ENCODE measurements at places on chromosomes 7 and 10. TPM values are rescaled to one million over a fixed set of nuclear protein-coding genes. Genes with fewer than 3 reads are reported as not detected.

The MYL10 gene
- total RNA-seq = not detected

The LFNG gene
- total RNA-seq = 14.0 TPM

The GBX1 gene
- total RNA-seq = not detected

The NPFFR1 gene
- 0.06 TPM for total RNA-seq

The CHAT gene
- not detected for total RNA-seq

The ZNF117 gene
- total RNA-seq = 15.3 TPM

DNA sequence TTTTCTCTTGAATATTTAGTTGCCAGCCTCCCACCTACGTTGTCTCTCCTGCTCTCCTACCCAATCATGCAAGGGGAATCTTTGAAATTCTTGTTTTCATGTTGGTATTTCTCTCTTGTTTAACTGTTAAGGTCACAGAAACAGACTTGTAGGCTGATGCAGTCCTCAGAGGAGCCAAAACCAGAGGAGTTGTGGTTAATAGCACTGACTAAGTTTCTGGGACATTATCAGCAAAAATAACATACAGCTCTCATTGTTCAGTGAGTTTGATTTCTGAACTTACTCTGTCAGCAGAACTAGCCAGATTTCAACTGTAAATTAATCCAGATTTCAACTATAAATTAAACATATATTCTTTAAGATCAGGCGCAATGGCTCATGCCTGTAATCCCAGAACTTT, 11.1 kb upstream of the CUL1 start:
- no peak for DNase-seq

DNA sequence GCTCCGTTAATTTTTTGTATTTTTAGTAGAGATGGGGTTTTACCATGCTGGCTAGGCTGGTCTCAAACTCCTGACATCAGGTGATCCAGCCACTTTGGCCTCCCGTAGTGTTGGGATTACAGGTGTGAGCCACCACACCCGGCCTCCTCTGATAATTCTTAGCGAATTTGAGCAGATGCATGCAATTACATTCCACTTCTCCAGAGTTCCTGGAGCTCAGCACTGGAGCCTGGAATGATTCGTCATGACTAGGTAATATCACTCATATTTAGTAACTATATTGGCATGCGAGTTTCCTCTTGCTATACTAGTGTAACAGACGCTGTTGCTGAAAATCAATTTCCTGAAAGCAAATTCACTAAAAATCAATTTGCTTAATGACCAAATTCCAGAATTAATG, 86.8 kb downstream of the MKX start:
- DNase-seq = no peak

DNA sequence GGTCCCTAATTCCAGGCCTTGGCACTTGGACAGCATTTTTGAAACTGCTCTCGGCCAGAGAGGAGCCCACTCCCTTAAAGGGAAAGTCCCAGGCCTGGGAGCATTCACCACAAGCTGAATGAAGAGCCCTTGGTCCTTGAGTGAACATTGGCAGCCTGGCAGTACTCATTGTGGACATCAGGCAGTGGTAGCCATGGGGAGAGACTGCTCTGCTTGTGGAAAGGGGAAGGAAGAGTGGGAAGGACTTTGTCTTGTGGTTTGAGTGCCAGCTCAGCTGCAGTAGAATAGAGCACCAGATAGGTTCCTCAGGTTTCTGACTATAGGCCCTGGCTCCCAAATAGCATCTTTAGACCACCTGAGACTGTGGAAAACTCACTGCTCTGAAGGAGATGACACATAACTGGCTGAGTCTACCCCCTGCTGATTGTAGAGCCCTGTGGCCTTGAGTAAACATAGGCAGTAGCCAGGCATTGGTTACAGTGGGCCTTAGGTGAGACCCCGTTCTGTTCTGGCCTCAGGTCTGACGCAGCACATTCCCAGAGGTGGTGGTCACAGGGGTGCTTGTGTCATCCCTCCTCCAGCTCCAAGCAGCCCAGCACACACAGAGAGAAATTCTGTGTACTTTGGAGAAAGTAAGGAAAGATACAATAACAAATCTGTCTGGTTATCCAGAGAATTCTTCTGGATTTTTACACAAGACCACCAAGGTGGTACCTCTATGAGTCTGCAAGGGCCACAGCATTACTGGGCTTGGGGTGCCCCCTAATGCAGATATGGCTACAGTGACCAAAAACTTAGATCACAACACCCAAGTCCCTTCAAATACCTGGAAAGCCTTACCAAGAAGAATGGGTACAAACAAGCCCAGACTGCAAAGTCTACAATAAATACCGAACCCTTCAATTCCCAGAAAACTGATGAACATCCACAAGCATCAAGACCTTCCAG, 153.8 kb downstream of the GNAI1 start:
- DNase-seq = no peak

DNA sequence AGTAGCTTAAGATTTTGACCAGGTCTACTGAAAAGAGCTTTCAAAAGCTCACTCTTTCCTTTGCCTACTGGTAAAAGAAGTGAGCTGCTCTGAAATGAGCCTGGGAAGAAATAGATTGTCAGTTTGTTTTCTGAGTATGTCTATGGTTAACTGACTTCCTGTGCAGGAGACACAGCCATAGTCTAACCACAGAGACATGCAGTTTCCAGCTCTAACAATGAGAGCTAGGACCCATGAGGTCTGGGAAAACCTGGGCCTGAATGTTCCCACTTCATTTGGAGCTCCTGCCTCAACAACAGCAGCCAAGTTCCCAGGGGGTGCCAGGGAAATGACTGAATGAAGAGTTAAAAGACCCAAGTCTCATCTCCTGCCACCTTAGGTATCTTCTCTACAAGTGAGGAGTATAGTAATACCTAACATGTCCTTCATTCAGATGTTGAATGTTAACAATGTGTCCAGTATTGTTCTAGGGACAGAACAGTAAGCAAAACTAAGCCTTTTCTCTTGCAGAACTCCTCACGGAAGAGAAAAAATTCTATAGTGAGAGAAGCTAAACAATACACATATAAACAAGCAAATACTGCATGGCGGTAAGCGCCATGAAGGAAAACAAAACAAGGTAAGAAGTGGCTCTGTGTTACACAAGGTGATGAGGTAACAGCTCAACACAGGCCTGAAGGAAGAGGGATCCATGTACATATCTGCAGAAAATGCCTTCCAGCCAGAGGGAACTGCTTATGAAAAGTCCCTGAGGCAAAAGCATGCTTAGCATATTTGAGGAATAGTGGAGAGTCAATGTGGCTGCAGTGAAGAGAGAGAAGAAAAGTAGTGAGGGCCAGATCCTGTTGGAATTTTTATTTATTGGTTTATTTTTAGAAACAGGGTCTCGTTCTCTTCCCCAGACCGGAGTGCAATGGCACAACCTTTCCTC, 26.4 kb upstream of the ANKRD1 start:
- DNase-seq = no peak

DNA sequence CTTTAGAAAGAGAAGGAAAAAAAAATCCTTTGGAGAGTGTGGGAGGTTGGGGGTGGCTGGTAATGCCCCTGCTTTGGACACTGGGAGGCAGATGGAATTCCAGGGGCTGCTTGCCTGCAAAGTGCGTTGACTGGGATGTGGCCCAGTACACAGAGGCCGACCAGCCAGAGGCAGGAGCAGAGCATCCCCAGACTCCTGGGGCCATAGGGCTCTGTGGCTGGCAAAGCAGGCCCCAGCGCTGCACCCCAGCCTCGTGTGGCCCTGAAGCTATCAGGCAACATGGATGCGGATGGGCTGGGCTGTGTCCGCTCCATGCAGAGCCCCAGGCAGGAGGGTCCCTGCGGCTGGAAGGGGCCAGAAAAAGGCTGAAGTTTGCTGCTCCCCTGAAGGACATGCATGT, 361.6 kb upstream of the FZD8 start:
- DNase-seq = no peak

DNA sequence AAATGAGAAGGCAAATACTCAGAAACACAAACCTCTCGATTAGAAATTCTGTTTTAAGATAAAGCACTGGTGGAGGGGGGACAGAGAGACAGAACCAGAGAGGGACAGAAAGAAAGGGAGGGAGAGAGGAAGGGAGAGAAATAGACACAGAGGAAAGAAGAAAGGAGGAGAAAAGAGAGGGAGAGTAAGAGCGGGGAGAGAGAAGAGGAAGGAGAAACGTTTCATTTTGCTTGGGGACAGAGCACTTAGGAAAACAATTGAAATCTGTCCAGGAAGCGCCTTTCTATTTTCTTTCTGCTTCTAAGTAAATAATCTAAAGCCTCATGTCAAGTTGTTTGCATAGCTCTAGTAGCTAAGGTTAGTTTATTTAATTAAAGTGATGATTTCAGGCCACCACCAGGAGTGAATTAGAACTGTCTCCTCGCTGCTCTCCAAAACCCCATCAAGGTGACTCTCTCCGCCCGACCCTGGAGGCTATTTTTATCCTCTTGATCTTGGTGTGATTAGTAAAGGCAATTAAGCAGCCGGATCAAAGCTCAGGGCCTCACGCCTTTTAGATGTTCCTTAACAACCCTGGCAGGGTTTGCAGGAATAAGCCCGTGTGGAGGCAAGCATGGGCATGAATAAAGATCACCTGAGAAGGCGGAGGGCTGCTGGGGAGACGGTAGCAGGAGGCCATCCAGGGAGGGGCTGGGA, 73.4 kb upstream of the INSIG1 start:
- DNase-seq = peak; percentile 21

DNA sequence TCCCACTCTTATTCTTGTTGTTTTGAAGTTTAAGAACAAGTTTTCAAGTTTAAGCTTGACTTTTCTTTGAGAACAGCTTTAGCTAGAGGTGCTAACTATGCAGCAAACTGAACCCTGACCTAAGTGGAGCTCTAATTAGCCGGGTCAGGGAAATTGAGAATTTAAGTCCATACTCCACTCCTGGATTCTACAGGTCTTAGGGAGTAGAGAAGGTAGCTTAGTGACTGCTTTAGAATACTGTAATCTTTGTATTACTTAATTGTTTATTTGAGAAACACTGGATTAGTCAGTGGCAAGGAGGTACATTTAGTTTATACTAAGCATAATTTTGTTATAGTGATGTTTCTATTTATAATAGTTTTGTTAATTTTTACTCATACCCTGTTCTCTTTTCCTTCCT, 74.6 kb upstream of the STRIP2 start:
- no peak for DNase-seq

DNA sequence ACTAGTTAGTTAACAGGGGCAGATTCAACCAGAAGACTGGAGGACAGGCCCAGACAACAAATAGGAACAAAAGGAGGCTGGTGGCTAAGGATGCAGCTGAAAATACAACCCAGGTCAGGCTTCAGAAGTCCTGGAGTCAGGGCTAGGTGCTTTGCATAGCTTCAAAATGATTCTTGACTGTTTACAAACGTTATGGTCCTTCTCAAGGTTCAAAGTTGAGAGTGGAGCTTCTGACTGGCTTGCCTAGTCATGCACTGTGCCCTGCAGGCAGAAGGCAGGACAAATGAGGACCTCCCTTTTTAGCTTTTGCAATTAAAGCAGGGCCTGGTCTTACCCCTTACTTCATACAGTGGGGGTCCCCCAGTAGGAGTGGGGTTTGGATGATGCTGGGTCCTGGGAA, 4.4 kb upstream of the CDH23 start:
- DNase-seq = no peak

DNA sequence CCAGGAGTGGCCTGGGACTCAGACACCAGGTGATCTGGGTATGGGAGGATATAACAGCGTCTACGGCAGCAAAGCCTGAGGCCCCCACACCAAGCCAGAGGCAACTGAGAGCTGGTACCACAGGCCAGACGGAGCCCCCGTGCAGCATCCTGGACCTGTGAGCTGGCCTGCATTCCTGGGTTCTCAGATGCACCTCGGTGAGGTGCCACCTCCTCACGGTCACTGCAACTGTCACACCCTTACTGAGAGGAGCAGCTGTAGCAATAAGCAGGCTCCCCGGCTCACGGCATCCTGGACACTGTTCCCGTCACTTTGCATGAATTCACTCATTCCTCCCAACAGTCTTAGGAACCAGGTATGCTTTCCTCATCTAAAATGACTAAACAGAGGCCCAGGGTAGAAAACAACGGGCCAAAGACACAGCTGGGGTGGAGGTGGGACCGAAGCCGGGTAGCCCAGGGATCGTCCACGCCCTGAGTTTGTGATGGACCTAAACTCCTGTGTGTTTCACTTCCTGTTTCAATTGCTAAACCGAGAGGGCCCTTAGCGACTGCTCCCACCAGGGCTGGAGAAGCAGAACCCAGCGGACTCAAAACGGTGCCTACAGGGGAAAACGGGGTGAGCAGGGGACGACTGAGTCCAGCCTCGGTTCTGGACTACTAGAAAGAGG, 98.7 kb downstream of the CTBP2 start:
- no peak for DNase-seq

DNA sequence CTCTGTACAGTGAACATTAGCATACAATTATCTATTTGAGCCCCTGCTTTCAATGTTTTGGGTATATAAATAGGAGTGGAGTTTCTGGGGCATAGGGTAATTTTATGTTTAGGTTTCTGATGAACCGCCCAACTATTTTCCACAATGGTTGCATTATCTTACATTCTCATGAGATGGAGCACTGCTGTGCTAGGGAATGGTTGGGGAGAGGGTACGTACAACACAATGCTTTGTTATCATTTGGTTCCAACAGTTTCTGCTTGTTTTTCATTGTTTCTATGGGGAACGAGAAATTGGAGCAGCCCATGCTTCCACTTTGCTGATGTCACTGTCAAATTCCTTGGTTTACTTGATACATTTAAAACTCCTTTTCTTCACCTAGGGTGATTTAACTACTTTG, 1115.3 kb downstream of the REEP3 start:
- no peak for DNase-seq

DNA sequence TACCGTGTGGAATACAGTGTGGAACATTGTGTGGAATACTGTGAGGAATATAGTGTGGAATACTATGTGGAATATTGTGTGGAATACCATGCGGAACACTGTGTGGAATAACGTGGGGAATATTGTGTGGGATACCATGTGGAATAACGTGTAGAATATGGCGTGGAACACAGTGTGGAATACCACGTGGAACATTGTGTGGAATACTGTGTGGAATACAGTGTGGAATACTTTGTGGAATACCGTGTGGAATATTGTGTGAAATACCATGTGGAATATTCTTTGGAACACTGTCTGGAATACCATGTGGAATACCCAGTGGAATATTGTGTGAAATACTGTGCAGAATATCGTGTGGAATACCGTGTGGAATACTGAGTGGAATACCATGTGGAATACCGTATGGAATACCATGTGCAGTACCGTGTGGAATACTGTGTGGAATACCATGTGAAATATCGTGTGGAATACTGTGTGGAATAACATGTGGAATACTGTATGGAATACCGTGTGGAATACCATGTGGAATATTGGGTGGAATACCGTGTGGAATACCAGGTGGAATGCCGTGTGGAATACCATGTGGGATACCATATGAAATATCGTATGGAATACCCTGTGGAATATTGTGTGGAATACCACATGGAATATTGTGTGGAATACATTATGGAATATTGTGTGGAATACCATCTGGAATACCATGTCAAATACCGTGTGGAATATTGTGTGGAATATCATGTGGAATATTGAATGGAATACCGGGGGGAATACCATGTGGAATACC, 133.1 kb upstream of the CHST15 start:
- no peak for DNase-seq

GRCh38 chr10:82212753-82213152, 337.8 kb downstream of the NRG3 start:
- no peak for DNase-seq

DNA sequence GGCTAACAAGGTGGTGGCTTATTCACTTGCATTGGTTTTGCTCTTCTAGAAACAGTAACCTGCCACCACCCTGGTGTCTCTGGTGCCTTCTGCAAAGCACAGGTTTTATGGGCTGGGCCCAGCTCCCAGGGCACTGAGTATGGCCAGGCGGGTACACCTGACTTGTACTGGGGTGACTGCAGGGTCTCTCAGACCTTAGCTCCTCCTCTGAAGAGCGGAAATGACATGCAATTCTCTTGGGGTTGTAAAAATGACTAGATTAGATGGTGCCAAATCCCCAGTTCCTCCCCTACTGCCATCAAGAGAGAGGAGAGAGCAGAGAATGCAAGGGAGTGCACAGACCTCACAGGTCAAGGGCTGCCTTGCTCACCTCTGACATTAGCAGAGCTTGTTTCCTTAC, 14.7 kb downstream of the ESYT2 start:
- peak; percentile 60 for DNase-seq

Data from aorta (tissue), 5 donors.